ENCODE measurements at places on chromosomes 1 and 21. TPM values are rescaled to one million over a fixed set of nuclear protein-coding genes. Genes with fewer than 3 reads are reported as not detected.
A peak's percentile ranks its signal among the peaks of the same experiment; 100 is the strongest.

- peak overlapping the region; percentile 75 for H3K27ac ChIP-seq
- H3K4me1 ChIP-seq = peaks cover 19% of the 10 kb centered on the region
- no peaks in the 10 kb centered on the region for H3K36me3 ChIP-seq
- peak; percentile 80 for DNase-seq
- H3K4me3 ChIP-seq = peak overlapping the region; percentile 56
Observed at GRCh38 chr1:94927405-94928175, 680 bp upstream of the CNN3 start.

DNA sequence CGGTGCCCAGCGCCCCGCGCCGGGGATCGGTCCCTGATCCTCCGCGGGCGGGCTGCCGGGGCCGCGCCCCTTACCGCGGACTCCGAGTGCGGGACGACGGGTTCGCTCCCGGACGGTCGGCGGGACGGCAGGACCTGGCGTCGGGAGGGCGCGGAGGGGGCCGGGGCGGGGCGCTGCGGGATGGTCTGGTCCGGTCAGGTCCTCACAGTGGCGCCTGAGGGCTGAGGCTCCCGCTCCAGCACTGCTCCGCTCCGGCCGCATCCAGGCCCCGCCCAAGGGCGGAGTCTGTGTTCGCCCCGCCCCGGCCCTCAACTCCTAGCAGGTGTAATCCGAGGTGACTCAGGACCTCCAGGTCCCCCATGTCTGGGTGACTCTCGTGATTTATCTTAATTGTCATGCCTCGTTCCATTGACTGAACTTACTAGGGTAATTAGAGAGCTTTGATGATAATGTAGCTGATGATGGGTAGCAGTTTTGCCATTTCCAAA, at the start of gene RAB3B:
Gene RAB3B (minus strand): TSS at position 223 of the 488 bp plus-strand sequence. CDS start 13,583 bp downstream, outside the sequence.
- H3K4me1 ChIP-seq = no peaks in the 10 kb centered on the region
- H3K27me3 ChIP-seq = no peaks in the 10 kb centered on the region
- peak within 1 kb of the TSS; percentile 26 for H3K27ac ChIP-seq

OR2L2 gene
- total RNA-seq = 0.16 TPM

DNA sequence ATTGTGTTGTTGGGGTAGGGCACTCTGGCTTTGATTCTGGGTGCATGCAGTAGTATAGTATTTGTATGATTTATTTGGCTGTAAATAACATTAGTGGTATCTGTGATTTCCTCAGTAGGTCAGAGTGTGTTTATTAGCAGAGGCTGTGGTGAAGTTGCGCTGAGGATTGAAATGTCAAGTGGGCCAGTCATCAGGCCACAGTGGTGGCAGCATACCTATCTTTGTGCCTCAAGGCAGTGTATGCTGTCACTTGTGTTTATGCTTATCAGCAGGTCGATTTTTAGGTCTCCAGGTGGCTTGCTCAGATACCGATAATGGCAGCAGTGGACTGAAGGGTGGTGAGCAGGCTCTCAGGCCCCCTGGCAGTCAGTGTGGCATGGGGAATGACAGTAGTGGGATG, 11.3 kb downstream of the LY9 start:
- H3K27me3 ChIP-seq = no peaks in the 10 kb centered on the region
- no peak for DNase-seq
- H3K4me3 ChIP-seq = no peak overlapping the region
- H3K27ac ChIP-seq = no peak overlapping the region

GRCh38 chr1:23103001-23103889, 65.4 kb downstream of the LUZP1 start:
- H3K36me3 ChIP-seq = no peaks in the 10 kb centered on the region
- H3K4me3 ChIP-seq = no peak overlapping the region
- DNase-seq = no peak
- H3K4me1 ChIP-seq = peaks cover 15% of the 10 kb centered on the region
- H3K27me3 ChIP-seq = no peaks in the 10 kb centered on the region

DNA sequence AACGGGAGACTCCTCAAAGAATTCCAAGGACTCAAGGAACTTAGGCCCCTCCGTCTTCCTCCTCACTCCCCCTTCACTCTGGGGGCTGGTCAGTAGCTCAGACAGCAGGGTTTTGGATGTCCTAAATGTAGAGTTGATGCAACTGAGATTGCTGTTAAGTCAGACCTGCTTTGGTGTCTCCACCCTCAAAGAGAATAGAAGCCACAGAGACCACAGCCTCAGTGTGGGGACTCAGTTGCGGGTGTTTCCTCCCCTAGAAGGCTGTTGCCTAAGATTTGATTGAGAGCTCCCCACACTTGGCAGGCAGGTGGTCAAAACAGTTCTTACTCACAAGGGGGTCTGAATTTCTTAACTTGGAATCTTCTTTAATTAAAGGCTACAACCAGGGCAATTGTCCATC, 7.6 kb downstream of the MAN1C1 start:
- H3K27ac ChIP-seq = no peak overlapping the region
- no peaks in the 10 kb centered on the region for H3K36me3 ChIP-seq
- no peak overlapping the region for H3K4me3 ChIP-seq
- no peak for DNase-seq
- no peaks in the 10 kb centered on the region for H3K27me3 ChIP-seq
- H3K4me1 ChIP-seq = no peaks in the 10 kb centered on the region

DNA sequence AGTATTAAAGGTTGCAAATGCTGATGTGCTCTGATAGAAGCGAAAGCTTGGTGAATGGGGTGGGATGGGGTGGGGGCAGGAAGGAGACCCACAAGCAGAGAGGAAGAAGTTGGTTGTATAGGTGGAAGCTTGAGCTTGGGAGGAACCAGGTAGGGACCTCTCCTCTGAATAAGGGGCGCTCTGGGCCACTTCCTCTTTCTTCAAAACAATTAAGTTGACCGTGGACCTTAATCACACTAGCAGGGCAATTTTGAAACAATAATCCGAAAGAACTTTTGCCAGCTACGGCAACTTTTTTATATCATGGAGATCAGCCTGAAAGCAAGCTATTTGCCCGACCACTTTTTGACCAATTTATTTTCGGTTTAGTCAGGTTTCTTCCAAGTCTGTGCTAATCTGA, 1.9 kb upstream of the DYRK1A start:
- no peak for DNase-seq
- H3K4me3 ChIP-seq = peak overlapping the region; percentile 82
- H3K4me1 ChIP-seq = peaks cover 19% of the 10 kb centered on the region

DNA sequence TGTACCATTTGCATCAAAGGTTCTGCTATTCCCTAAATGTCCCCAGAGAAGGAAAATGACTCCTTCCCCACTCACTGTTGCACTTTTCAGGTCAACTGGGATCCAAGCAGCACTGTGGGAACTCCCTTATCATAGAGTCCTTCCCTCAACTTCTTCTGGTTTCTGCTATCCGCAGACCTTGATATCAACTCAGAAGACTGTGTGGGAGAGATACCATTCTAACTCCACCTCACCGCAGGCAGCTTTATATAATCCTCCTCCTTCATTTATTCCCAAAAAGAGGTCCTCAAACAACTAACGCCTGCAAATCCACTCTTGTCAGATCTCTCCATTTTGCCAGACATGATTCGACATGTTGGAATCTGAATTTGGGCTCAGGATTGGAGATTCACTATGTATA, 27.3 kb downstream of the LHX9 start:
- no peak for DNase-seq
- no peaks in the 10 kb centered on the region for H3K36me3 ChIP-seq
- no peak overlapping the region for H3K27ac ChIP-seq
- H3K4me3 ChIP-seq = no peak overlapping the region

GRCh38 chr1:213724640-213725536, 262.9 kb upstream of the PROX1 start:
- H3K27me3 ChIP-seq = no peaks in the 10 kb centered on the region
- peaks cover 6% of the 10 kb centered on the region for H3K4me1 ChIP-seq
- H3K36me3 ChIP-seq = no peaks in the 10 kb centered on the region
- no peak overlapping the region for H3K27ac ChIP-seq
- DNase-seq = no peak

Data from Caco-2 (cell line).